ENCODE measurements at places on chromosomes 2 and 18.

- DNase-seq = no peak
These were observed 234.8 kb upstream of the KYNU start for GRCh38 chr2:142642650-142643049.

- no peak for DNase-seq
These were observed 12.1 kb downstream of the CAPN14 start for GRCh38 chr2:31205186-31205585.

GRCh38 chr2:56582570-56582969 lies 398.8 kb downstream of the CCDC85A start:
- no peak for DNase-seq

GRCh38 chr2:137221797-137222492 lies 456.6 kb downstream of the THSD7B start:
- DNase-seq = no peak

- DNase-seq = no peak
These were observed 247.2 kb upstream of the EPAS1 start for GRCh38 chr2:46050027-46050426.

DNA sequence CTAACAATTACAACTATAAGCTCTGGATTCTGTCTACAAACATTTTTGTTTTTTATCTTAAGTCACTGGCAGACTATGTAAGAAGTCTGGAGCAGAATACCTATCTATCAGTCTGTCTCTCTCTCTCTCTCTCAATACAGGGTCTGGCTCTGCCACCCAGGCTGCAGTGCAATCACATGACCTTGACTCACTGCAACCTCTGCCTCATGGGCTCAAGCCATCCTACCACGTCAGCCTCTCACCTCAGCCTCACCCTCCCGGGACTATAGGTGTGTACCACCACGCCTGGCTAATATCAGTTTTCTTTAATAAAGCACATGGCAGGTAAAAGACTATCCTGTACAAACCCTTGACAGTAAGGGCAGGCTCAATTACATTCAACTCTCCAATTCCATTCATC lies 96.9 kb downstream of the OSBPL1A start:
- no peak for DNase-seq

- DNase-seq = no peak
These were observed 8.5 kb upstream of the GMPPA start for GRCh38 chr2:219490186-219490585.

- DNase-seq = no peak
These were observed 73.8 kb upstream of the TXNDC2 start for GRCh38 chr18:9811978-9812377.

- DNase-seq = no peak
These were observed 69.5 kb downstream of the HNRNPLL start for GRCh38 chr2:38533180-38533579.

DNA sequence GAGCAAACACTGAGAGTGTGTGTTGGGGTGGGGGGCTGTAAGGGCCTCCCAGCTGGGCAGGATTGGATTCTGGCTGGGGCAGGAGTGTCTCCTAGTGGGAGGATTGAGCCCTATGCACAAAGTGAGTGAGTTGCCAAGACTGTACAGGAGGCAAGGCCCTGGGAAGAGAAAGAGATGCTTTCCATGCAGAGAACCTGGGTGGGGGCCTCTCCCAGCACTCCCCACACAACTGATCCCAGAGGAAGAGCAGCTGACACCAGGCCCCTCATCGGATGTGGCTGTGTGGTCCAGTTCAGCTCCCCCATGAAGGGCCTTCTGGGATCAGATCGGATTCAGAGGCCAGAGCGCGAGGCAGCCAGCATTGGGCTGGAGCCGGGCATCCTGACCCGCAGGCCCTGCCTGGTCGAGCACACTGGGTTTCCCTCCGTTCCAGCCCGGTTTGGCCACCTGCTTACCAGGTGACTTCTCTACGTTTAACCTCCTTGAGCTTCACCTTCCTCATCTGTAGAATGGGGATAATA lies 49.4 kb upstream of the FAHD2A start:
- DNase-seq = peak; percentile 30

DNA sequence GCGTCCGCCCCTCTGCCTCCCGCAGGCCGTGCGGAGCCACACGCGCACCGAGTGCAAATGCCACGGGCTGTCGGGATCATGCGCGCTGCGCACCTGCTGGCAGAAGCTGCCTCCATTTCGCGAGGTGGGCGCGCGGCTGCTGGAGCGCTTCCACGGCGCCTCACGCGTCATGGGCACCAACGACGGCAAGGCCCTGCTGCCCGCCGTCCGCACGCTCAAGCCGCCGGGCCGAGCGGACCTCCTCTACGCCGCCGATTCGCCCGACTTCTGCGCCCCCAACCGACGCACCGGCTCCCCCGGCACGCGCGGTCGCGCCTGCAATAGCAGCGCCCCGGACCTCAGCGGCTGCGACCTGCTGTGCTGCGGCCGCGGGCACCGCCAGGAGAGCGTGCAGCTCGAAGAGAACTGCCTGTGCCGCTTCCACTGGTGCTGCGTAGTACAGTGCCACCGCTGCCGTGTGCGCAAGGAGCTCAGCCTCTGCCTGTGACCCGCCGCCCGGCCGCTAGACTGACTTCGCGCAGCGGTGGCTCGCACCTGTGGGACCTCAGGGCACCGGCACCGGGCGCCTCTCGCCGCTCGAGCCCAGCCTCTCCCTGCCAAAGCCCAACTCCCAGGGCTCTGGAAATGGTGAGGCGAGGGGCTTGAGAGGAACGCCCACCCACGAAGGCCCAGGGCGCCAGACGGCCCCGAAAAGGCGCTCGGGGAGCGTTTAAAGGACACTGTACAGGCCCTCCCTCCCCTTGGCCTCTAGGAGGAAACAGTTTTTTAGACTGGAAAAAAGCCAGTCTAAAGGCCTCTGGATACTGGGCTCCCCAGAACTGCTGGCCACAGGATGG lies 7.1 kb upstream of the WNT10A start:
- no peak for DNase-seq

GRCh38 chr2:137888845-137889244 lies 75.4 kb upstream of the HNMT start:
- DNase-seq = no peak

- no peak for DNase-seq
These were observed 111.4 kb downstream of the SPP2 start for GRCh38 chr2:234161932-234162331.

- no peak for DNase-seq
These were observed 16.6 kb downstream of the CFLAR start for GRCh38 chr2:201132518-201132917.

GRCh38 chr18:32174719-32175118 lies 15.1 kb upstream of the MEP1B start:
- no peak for DNase-seq

DNA sequence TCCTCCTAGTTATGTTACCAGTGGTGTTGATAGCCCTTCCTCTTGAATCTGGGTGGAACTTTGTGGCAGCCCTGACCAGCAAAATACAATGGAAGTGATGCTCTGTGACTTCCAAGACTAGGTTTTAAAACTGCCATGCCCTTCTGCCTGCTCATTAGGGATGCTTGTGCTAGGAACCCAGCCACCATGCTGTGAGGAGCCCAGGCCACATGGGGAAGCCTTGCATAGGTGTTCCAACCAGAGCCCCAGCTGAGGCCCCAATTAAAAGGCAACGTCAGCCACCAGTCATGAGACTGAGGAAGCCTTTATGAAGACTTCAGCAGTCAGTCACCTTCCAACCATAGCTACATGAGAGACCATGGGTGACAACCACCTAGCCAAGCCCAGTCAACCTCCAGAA lies 14.0 kb upstream of the MAPRE2 start:
- no peak for DNase-seq

GRCh38 chr18:69957747-69958146 lies 10.1 kb upstream of the CD226 start:
- DNase-seq = no peak

DNA sequence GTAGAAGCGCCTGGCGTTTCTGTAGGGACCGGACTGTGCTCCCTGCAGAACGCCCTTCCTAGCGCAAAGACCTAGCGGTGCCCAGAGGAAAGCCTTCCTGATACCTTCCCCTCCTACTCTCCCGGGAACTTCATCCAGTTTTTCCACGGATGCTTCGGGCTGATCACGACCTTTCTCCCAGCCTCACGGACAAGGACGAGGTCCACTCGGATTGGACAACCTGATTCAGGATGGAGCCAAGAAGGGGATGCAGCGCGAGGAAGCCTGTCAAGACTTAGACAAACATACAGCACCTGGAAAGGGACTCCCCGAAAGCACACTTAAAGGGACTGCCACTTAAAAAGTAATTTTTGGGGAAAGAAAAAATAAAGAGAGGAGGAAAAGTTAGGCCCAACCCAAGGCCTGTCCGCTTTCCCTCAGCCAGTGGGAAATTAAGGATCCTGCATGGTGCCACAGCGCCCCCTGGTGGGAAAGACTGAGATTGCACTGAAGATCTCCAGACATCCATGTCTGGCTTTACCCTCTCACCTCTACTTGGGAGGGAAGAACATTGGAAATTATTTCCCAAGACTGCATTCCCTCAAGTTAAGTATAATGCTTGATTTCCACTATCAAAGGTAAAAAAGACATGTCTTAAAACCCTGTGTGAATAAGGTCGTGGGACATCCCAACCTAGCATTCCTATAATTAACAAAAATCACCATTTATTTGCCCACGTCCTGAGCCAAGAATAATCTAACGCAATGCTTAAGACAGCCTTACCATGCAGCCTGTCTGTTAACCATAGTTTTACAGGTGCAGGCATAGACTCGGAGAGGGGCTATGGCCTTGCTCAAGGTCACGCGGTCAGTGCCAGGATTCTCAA lies 13.4 kb upstream of the COPS8 start:
- peak; percentile 50 for DNase-seq

DNA sequence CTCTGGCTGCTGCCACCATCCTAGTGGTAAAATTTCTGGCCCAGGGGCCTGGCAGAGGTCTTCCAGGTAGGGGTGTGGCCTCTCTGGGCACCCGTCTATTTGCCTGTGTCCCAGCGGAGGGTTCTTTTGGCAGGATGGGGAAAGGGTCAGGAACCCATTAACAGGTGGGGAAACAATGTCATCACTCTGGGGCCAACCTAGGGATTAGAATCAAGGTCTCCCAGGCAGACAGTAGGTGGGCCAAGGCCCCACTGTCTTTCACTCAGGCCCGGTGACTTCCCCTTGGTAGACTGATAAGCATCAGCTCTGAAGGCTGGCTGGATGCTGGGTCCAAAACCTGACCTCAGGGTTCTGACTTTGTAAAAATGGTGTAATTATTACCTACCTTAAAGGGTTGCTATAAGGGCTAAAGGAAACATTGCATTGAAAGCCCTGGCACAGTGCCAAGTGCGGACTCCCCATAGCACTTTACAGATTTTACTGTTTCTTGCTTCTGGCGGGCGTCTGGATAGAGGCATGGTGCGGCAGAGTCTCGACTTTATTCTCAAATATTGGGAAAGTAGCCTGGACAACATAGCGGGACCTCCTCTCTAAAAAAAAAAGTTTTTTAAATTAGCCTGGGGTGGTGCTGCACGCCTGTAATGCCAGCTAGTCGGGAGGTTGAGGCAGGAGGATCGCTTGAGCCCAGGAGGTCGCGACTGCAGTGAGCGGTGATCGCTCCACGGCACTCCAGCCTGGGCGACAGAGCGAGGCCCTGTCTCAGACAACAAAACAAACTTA lies 2.2 kb downstream of the LBX2 start:
- DNase-seq = no peak

DNA sequence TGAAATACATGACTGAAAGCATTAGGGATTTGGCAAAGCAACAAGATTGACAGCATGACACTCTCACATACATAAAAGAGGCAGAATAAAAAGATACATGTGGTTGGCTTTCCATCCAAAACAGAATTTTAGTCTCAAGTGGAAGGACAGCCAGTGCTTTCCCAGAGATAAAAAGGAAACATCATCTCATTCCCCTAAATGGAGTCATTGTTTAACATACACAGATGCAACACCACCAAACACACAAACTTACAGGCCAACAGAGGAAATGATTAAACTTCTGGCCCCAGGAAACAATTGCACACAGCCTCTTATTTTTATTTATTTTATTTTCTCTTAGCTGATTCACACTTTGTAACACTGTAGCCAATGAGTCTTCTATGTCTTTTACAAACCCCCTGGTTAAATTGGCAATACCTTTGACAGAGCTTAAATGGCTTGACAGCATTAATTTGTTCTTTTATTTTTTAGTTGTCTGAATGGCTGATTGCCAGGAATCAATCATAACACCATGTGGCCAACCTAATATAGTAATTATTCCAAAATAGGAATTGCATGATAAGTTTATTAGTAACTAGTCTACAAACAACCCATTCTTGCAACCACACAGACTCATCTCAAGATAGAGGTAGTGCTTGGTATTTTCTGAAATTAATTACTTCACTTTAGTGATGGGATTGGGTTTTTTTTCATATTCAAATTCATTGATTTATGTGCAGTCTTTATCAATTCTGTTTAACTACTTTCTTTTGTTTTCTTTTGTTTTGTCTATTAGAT lies 190.5 kb downstream of the RND3 start:
- DNase-seq = no peak

DNA sequence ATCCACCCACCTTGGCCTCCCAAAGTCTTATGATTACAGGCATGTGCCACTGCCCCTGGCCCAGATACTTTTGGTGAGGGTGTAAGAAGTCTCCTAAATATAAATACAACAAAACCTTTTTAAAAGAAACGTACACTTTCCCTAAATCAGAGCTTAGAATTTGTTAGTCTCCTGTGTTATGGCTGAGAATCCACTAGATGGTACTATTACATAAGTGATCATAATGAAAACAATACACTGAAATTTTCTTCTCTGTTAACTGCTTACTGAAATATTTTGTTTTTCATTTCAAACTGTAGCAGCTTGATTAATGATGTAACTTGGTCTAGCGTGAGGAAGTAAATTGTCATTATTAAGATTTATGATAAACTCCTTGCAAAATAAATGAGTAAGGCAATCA lies 74.8 kb upstream of the FAM98A start:
- DNase-seq = no peak

DNA sequence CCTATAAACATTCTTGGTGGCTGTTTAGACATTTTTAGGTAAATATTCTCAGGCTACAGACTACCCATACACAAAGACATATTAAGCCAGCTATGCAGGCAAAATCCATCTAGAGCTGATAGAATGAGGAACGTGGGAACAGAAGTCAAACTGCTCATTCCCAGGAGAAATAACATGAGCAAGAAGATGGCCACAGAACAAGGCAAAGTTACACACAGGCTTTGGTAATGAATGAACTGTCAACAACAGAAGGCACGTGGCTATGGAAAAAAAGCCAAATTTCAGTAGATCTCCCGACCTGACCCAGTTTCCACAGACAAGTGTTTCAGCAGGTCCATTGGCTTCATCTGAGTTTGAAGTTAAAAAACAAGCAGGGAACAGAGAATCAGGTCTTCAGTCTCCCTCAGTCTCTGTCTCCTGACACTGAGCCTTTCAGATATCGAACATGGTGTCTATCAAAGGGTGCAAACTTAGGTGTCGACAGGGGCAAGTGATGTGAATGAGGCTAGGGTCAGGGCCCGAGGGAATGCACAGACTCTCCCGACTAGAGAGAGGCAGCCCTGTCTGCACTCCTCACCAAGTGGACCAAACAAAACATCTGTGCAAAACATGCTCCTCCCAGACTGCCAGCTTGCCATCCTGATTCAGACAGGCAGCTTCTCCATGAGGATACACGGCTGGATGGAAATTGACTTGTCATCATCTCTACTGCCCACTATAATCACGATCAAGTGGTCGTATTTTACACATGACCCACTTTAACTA lies 25.9 kb downstream of the SIGLEC15 start:
- no peak for DNase-seq

GRCh38 chr2:205199165-205199850 lies 483.0 kb upstream of the NRP2 start:
- DNase-seq = no peak

- DNase-seq = no peak
These were observed 296.3 kb upstream of the KCNJ3 start for GRCh38 chr2:154402213-154402612.

GRCh38 chr2:224764565-224765236 lies 48.5 kb upstream of the CCDC195 start:
- no peak for DNase-seq

GRCh38 chr2:230895536-230896345 lies 29.3 kb downstream of the GPR55 start:
- peak; percentile 41 for DNase-seq
